ENCODE measurements at places on chromosomes 5 and 9. TPM values are rescaled to one million over a fixed set of nuclear protein-coding genes. Genes with fewer than 3 reads are reported as not detected.

Gene GDNF
- total RNA-seq: 0.25 TPM

Gene GKAP1
- 1.1 TPM for total RNA-seq

Gene TIGD6
- 6.3 TPM for total RNA-seq

Gene PROB1
- 1.00 TPM for total RNA-seq

Gene PRELID2
- total RNA-seq: 23.5 TPM

Gene COX7C
- total RNA-seq: 170 TPM

Gene PCDHB5
- total RNA-seq: 0.50 TPM

Gene AGTPBP1
- 11.4 TPM for total RNA-seq

Gene TUBB4B
- total RNA-seq: 473 TPM

Gene SEMA5A
- total RNA-seq: 16.0 TPM

Gene ATG10
- total RNA-seq: 11.4 TPM

Gene GARIN3
- total RNA-seq: not detected

Gene SLC45A2
- under 0.01 TPM for total RNA-seq

Gene TXNDC8
- total RNA-seq: not detected

Gene NUTM2F
- not detected for total RNA-seq

Gene PCDHB9
- total RNA-seq: under 0.01 TPM

Measured in uterine smooth muscle cell (primary cell).